ENCODE measurements at places on chromosomes 1 and 21.
A peak's percentile ranks its signal among the peaks of the same experiment; 100 is the strongest.

DNA sequence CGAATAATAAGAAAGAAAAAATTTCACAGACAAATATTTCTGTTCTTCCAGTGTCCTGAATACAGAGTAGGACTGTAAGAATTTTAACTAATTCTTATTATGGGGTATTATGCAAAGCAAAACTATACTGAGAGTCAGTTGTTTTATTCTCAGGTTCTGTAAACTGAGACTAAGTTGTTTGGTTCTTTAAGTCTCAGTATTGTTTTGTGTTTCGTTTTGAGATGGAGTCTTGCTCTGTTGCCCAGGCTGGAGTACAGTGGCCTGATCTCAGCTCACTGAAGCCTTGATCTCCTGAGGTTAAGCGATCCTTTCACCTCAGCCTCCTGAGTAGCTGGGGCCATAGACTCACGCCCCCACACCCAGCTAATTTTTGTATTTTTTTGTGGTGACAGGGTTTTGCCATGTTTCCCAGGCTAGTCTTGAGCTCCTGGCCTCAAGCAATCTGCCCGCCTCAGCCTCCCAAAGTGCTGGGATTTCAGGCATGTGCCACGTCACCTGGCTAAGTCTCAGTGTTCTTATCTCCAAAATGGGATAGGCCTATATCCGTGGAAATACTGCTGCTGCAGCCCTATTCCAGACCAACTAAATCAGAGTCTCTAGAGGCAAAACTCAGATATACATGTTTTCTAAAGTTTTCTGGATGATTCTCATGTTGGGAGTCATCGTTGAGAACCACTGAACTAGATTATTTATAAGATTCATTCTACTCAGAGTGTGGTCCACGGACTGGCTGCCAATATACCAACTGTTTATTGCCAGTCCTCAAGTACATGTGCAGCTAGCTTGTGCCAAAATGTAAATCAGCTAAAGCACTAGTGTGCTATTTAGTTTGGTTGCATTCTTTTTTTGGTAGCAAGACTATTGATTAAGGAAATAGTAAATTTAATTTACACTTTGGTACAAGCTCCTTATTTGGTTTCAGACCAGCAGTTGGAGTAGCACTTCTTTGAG lies 116.6 kb downstream of the HS2ST1 start:
- DNase-seq, result no peak

DNA sequence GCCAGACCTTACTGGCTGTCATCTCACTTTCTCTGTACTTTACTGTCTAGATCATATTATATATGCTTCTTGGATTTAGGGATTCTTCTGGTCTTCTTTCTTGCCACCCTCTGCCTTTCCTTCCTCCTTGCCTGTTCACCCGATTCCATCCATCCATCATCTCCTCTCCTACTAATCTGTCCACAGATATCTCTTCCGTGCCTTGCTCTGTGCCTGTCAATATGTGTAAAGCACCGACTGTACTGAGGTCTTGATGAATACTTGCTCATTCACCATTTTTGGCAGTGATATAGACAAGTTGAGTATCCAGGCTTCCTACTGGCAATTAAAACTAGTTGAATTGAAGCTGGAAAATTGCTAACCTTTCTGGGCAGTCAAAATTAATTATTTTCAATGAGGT lies 8.1 kb downstream of the FMN2 start:
- no peak for DNase-seq

GRCh38 chr1:223886516-223886921 lies 40.8 kb upstream of the TP53BP2 start:
- no peak for DNase-seq

DNA sequence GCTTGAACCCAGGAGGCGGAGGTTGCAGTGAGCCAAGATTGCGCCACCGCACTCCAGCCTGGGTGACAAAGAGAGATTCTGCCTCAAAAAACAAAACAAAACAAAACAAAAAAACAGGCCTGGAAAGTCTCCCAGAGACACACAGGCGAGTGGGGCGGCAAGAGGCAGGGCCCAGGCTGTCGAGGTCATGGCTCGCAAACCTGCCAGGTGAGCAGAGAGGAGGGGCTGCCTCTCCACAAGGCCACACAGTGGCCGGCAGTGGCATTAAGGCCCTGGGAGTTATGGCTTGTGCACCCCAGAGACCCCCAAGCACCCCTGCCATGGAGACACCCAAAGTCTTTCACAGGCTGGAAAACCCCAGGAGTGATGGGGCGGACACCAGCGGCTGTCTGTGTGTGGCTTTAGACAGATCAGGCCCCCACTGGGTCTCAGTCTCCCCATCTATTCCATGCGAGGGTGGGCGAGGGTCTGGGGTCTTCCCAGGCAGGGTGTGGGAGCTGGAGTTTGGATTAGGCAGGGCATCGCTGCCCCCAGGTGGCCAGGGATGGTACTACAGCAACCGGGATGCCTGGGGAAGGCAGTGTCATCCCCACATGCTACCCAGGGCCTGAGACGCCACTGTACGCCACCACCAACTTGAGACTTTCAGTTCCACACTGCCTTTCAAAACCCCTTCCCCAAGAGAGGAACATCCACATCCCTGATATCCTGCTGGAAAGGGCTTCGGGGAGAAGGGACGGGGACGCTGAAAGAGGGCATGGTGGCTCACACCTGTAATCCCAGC lies 7.3 kb upstream of the CTRC start:
- DNase-seq, result peak; percentile 71

GRCh38 chr1:56411021-56411420 lies 168.3 kb downstream of the PLPP3 start:
- DNase-seq, result no peak

DNA sequence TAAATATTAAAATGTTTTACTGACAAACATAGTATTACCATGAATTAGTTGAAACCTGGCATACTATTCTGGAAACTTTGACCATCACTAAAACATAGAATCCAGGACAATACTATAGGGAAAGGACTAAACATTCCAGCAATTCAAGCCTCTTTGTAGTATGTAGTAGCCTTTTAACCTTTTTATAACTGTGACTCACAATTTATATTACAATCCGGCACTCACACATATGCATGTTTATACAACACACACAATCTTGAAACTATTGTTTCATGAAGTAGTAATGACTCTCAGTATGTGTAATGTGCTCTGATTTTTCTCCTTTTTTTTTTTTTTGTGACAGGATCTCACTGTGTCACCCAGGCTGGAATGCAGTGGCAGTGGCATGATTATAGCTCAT lies 64.3 kb downstream of the ANKRD13C start:
- DNase-seq, result no peak

GRCh38 chr1:77089756-77090155 lies 129.5 kb downstream of the PIGK start:
- DNase-seq, result no peak

DNA sequence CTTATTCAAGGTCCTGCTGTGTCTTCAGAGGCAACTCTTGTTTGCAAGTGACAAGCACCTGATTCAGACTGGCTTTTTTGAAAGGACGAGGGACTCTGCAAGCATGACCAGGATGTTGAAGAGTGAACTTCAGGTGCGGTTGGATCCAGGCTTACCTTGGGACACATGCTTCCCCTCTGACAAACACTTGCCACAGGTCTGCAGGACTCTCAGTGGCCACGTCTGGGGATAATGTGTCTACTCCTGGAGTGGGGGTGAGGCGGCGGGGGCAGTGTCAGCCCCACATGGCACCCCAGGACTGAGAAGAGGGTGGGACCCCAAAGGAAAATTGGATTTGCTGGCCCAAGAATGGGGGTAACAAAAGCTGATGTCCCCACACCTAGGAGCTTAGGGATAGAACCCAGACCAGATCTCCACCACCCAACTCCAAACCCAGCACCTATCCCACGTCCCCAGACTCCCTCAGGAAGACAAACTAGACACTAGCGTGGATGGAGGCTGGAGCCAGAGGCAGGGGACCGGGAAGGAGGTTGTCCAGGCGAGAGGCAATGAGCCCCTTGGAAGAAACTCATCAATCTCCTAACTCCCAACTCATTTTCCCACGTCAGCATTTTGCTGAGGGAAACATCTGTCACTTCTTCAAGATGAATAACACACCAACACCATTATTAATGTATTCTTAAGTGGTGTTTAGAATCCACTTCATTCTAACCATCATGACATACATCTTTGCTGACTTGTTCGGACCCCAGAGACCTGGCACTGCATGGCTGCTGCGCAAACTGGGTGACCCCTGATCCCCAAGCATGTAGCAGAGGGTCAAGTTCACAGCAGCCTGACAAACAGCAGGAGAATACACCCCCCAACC lies 32.0 kb upstream of the LAPTM5 start:
- DNase-seq, result no peak

GRCh38 chr1:246925997-246926626 lies 5.6 kb downstream of the AHCTF1 start:
- DNase-seq, result no peak

- peak; percentile 70 for DNase-seq
Observed at GRCh38 chr21:16419188-16419921, 689.6 kb downstream of the USP25 start.

DNA sequence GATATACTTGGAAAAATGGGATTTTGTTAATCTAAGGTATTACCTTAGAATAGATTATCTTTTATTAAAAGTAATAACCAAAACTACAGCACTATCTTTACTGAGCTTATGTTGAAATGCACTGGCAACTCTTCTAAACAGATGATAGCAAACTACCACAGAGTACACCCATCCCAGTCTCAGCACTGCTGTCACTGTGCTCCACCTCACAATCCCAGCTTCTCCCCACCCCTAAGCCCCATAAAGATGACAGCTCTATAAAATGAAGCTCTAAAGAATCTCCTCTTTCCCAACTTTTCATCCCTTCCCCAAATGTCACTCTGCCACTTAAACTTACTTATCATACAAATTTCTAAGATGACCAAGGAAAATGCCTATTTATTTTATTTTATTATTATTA lies 6.4 kb downstream of the DSTYK start:
- DNase-seq, result no peak

DNA sequence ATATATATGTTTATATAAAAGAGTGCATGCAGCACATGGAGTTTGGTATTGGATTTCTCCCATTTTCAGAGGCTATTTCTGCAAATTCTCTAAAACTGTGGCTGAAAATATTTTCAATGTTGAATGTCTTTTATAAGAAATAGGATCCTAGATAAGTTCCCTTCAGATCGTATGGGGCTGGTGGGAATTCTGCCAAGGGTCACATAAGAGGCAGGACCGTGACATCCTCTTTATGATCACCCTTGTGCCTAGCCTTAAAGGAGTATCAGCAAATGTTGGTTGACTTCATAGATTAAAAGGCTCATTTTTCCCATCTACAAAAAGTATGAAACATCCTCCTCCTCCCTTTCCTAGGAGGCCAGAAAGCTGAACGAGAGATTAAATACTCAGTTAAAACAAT lies 1.3 kb upstream of the IFNAR2 start:
- no peak for DNase-seq
